ENCODE measurements at places on chromosomes 5 and 9. TPM values are rescaled to one million over a fixed set of nuclear protein-coding genes. Genes with fewer than 3 reads are reported as not detected.

PFN3 gene
- polyA plus RNA-seq: not detected

FAM78A gene
- 8.2 TPM for polyA plus RNA-seq

TAS2R1 gene
- not detected for polyA plus RNA-seq

PAM gene
- polyA plus RNA-seq: 153 TPM

ENHO gene
- 0.99 TPM for polyA plus RNA-seq

CCNI2 gene
- polyA plus RNA-seq: 1.7 TPM

RNF38 gene
- polyA plus RNA-seq: 29.9 TPM

FOXD4L6 gene
- polyA plus RNA-seq: not detected

WDR55 gene
- polyA plus RNA-seq: 20.5 TPM

MELK gene
- polyA plus RNA-seq: 13.1 TPM

CD72 gene
- polyA plus RNA-seq: 2.9 TPM

FOXD4 gene
- 0.52 TPM for polyA plus RNA-seq

SPINK6 gene
- polyA plus RNA-seq: not detected

SPAAR gene
- 2.6 TPM for polyA plus RNA-seq

RAI14 gene
- polyA plus RNA-seq: 54.1 TPM

BAAT gene
- polyA plus RNA-seq: 1.2 TPM

GRCh38 chr5:87900419-87900818 lies 368.2 kb downstream of the TMEM161B start:
- DNase-seq: no peak

GRCh38 chr9:77802515-77803293 lies 154.6 kb upstream of the GNA14 start:
- no peak for DNase-seq

DNA sequence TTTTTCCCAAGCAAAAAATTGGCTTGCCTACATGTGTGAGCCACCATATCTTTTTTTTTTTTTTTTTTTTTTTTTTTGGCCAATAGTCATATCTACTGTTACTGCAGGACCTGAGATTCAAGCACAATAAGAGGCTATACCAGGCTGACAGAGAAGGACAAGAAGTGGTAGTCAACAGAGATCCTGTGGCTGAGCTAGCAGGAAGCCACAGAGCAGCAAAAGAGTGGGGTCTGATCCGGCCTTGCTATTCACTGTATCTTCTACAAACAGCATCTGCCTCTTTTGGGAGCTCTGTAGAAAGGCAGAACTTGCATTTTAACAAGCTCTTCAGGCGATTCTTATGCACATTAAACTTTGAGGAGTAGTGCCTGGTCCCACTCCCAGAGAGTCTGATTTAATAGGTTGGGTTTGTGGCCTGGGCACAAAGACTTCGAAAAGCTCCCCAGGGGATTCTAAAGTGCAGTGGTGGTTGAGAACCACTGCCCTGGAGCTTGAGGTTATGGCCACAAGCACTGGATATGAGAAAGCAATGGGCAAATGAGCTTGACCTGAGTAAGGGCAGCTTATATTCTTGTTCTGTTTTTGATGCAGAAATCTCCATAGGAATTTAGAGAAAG lies 162.8 kb downstream of the PIK3R1 start:
- DNase-seq: no peak

- no peak for DNase-seq
These were observed 107.5 kb upstream of the TLR4 start for GRCh38 chr9:117596678-117597077.

GRCh38 chr5:145853781-145854376 lies 18.7 kb upstream of the PRELID2 start:
- DNase-seq: no peak

DNA sequence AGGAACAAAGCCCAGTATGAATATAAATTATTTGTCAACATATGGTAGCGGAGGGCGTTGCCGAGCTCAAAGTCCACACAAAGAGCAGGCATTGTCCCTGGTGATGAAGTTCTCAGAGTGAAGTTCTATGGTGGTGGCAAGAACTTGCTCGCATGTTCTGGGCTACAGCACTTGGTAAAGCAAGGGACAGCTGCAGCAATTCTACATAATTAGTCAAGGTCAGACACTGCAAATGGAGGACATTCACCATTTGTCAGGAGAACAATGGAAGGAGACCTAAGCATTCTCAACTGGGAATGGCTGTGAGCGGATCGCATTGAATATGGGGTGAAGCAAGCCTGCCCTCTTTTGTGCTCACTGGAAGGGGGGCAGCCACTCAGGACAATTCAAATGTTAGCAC lies 503.8 kb upstream of the ADAMTS16 start:
- DNase-seq: no peak

GRCh38 chr5:132759114-132760048 lies 12.2 kb downstream of the CCNI2 start:
- DNase-seq: no peak

GRCh38 chr9:127172066-127172707 lies 49.8 kb upstream of the ANGPTL2 start:
- DNase-seq: no peak

DNA sequence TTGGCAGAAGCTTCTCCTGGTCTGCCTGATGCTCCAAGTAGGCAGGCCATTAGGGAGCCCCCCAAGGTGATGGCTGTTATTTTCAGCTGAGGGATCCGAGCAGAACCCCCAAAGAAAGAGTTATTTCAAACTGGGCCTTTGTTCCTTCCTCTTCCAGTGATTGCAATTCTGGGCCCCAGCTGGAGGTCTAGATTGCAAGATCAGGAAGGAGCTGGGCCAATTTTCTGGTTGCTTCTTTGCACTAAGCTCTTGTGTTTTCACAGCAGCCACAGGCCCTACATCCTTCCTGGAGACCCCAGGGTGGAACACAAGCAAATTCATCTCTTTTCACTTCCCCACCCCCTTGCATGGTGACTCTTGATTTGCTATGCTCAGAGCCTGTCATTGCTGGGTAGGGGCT lies 215.0 kb downstream of the SEMA6A start:
- no peak for DNase-seq

- DNase-seq: no peak
These were observed 7.5 kb downstream of the GABRB2 start for GRCh38 chr5:161539016-161539415.

- DNase-seq: no peak
These were observed 711.0 kb upstream of the CTNND2 start for GRCh38 chr5:12615141-12615820.

GRCh38 chr5:175826980-175827379 lies 44.4 kb upstream of the CPLX2 start:
- no peak for DNase-seq

- DNase-seq: no peak
These were observed 32.7 kb upstream of the GABRP start for GRCh38 chr5:170750791-170751190.

- no peak for DNase-seq
These were observed 104.0 kb downstream of the COL23A1 start for GRCh38 chr5:178486239-178486641.

GRCh38 chr9:80504601-80505230 lies 933.0 kb downstream of the TLE4 start:
- no peak for DNase-seq

GRCh38 chr5:72226950-72227349 lies 93.1 kb downstream of the MRPS27 start:
- DNase-seq: no peak

- no peak for DNase-seq
These were observed 461.9 kb upstream of the COX7C start for GRCh38 chr5:86155796-86156195.

DNA sequence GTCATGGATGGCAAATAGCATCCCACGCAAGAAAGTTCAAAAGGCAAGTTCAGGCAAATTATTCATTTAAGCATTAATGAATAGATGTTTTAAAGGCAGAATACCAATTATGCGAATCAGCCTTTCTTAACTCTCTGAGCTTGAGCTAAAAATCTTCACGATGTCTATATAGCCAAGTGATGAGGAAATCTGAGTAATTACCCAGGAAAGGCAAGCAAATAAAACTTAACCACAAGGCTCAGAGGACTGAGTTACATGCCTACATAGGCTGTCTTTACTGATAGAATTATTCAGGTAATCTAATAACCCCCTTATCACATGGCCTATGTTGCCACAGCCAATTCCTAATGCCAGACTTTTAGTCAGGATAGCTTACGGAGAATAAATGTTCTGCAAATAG lies 120.8 kb upstream of the MTAP start:
- DNase-seq: no peak

- no peak for DNase-seq
These were observed 366 bp upstream of the DOCK8 start for GRCh38 chr9:214351-214647.

GRCh38 chr5:114377050-114377844 lies 15.4 kb downstream of the KCNN2 start:
- DNase-seq: no peak

- no peak for DNase-seq
These were observed 1897.5 kb downstream of the EFNA5 start for GRCh38 chr5:105773241-105773640.

GRCh38 chr5:107964722-107965121 lies 294.0 kb upstream of the EFNA5 start:
- DNase-seq: no peak

DNA sequence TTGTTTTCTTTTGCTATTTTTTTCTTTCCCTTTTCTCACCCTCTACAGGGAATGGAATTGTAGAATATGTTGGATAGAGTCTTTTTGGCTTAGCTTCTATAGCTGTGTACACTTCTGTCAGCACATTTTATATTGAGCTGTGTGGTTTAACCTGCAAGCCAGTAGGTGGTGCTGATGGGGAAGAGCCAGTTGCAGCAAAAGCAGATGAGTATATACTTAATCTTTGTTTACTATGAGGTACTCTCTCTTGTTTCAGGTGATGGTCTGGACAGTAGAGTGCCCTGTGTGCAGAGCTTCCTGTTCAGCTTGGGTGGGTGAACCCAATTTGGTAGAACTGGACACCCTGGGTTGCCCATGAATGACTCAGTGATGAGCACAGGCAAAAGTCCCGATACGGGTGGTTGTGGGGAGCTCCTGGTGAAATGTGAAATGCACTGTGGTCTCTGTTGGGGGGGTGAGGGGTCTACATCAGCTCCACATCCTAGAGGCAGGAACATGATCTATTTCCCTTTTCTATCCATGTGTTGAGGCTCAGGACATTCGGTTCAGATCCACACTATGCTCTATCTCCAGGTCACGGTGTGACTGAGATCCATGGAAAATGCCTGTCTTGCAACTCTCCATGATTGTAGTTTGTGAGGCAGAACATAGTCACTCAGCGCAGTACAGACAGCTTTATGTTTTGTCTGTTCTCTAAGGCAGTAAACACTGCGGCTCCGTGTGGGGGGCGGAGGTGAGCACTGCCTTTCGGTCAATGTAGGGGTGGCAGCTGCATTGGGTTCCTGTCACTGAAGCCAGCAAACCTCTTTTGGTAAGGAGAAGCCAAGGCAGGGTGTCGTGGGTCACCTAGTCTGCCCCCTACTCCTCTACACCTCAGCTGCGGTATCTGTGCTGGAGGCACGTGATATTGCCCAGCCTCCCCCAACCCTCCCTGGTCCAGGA lies 353.2 kb downstream of the PRR16 start:
- DNase-seq: no peak

- DNase-seq: no peak
These were observed 127.6 kb downstream of the DROSHA start for GRCh38 chr5:31404325-31404724.

GRCh38 chr5:154862766-154863165 lies 4.3 kb downstream of the CNOT8 start:
- DNase-seq: no peak

Data from right lung (tissue), 10 donors.